ENCODE measurements at places on chromosomes 3 and 15. TPM values are rescaled to one million over a fixed set of nuclear protein-coding genes. Genes with fewer than 3 reads are reported as not detected.

DNA sequence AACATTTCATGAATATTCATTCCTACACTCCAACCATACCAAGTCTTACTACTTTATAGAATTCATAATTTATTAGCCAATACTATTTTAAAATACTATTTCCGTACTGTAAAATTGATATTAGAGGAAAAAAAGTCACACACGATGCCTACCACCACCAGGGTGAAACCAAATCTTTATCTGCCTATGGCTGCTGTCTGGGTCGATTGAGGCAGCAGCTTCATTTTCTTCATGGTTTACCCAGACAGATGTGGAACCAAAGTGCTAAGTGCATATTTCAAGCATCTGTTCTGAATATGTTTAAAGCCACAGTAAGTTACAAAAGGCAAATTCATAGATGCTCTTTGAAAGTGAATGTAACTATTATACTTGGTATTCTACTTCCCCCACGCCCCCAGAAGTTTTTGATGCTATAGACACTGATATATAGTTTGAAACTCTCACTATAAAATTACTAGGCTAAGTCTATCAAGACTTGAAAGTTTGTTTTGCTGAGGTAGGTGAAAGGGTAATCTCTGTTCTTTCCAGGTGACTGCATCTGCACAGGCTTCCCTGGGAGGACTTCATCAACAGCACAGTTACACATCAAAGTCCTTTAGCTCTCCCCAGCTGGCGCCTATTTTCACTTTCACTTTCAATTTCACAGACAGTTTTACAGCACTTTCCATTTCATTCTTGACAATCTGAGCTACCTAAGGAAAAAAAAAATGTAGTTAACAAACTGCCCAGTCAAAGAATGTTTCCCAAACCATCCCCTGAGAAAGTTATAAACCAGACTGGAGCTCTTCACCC is 113.9 kb downstream of the POLQ start:
- DNase-seq, result peak; percentile 90

DNA sequence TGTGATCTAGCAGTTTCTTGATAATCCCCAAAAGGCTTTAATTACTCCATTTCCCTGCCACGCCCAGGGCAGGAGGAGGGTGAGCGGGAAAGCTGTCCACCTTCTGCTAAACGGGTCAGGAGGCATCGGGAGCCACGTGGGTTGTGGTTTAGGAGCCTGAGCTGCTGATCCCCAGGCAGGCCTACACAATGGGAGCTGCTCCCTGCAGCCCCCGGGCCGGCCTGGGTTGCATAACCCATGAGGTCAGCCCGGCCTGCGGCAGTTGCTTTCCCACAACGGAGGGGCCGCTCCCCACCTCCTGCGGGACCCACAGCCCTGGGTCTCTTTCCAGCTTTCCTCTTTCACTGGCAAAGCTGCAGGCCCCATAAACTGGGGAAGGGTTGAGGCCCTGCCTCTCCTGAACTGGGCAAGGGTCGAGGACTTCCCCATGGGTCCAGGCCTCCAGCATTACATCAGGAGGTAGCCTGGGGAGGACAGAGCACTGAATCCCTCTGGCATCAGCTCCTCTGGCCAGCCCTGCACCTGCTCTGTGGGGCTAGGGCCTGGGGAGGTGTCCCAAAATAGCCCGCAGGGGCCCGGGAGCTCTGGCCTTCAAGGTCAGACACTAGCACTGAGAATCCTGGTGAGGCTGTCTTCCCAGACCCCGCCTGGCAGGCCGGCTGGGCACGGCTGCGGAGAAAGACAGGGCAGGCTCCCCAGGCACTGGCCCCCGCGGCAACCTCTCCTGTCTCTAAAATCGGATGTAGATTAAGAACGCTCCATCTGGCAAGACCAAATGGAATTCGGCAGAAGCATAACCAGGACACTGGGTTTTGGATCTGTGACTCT is 47.3 kb downstream of the ZDHHC19 start:
- no peak for DNase-seq

- DNase-seq, result no peak
Measured at GRCh38 chr3:36295296-36295695, 85.0 kb upstream of the STAC start.

The ZPLD1 gene
- not detected for total RNA-seq

- no peak for DNase-seq
Measured at GRCh38 chr3:126918355-126918821, 64.5 kb upstream of the PLXNA1 start.

GRCh38 chr15:49709646-49710214 is 88.9 kb downstream of the DTWD1 start:
- no peak for DNase-seq

The GOLGA8R gene
- 1.5 TPM for total RNA-seq

GRCh38 chr3:57896691-57897090 is 111.5 kb upstream of the FLNB start:
- DNase-seq, result no peak

- DNase-seq, result no peak
Measured at GRCh38 chr3:183943739-183944138, 59.1 kb upstream of the PARL start.

GRCh38 chr15:27583651-27584050 is 515.5 kb downstream of the OCA2 start:
- no peak for DNase-seq

GRCh38 chr3:190615060-190615384 is 101.1 kb downstream of the IL1RAP start:
- no peak for DNase-seq

The INSYN1 gene
- not detected for total RNA-seq

GRCh38 chr15:59379531-59379930 is 6.9 kb upstream of the MYO1E start:
- no peak for DNase-seq

The ANKUB1 gene
- total RNA-seq, result not detected
